Mesendoderm (in vitro differentiated cells): ENCODE measurements at places on chromosomes 3 and 15.

DNA sequence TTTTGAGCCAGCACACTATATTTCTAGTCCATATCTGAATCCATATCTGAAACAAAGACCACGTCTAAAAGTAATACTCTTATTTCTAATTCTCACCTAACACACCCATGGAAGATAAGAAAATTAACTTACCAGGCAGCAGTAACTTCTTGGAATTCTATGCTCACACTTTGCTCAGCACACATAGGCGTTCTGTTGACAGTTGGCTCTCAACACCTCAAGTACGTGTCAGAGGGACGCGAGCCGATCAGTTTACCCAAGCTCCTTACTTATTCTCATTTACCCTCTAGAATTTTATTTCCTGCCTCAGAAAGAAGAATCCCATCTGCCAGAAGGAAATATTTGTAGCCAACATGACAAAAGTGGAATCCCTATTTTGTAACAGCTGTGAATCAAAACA lies 911.9 kb downstream of the FHIT start:
- H3K4me1 ChIP-seq: no peaks in the 10 kb centered on the region
- no peak overlapping the region for H3K4me3 ChIP-seq
- no peak for DNase-seq
- H3K27ac ChIP-seq: no peak overlapping the region

GRCh38 chr3:56052188-56052587 lies 416.1 kb downstream of the ERC2 start:
- DNase-seq: no peak
- peaks cover 9% of the 10 kb centered on the region for H3K4me1 ChIP-seq
- no peaks in the 10 kb centered on the region for H3K27me3 ChIP-seq
- H3K4me3 ChIP-seq: no peak overlapping the region
- H3K27ac ChIP-seq: no peak overlapping the region

- H3K4me1 ChIP-seq: no peaks in the 10 kb centered on the region
- H3K27me3 ChIP-seq: no peaks in the 10 kb centered on the region
- no peak for DNase-seq
- H3K27ac ChIP-seq: no peak overlapping the region
Measured at GRCh38 chr15:97748576-97748975, 211.9 kb upstream of the ARRDC4 start.

- no peak for DNase-seq
- no peaks in the 10 kb centered on the region for H3K36me3 ChIP-seq
- H3K27ac ChIP-seq: no peak overlapping the region
- no peaks in the 10 kb centered on the region for H3K4me1 ChIP-seq
- H3K4me3 ChIP-seq: no peak overlapping the region
- no peaks in the 10 kb centered on the region for H3K27me3 ChIP-seq
Measured at GRCh38 chr3:11291808-11292207, 19.6 kb downstream of the ATG7 start.

DNA sequence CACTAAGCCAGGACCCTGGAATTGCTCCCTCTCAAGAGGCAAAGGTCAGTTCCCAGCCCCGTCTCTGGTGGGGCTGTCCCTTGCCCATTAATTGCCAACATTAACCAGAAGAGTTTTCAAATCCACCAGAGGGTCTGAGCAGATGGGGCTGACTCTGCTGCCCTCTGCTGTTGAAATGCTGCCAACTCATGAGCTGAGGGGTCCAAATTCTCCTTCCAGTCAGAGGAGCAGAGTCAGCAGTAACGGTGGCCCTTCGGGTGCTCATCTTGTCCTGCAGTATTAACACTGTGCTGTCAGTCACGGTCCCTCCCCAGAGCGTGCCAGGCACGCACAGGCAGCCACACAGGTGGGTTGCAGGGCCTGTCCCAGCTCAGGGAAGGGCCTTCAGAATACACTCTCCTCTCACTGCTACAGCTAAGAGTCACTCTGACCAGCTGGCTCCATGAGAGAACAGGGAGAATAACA lies 10.7 kb upstream of the SPTBN5 start:
- no peak overlapping the region for H3K27ac ChIP-seq
- H3K36me3 ChIP-seq: peaks cover 1% of the 10 kb centered on the region
- H3K27me3 ChIP-seq: no peaks in the 10 kb centered on the region

- no peak overlapping the region for H3K27ac ChIP-seq
- H3K36me3 ChIP-seq: no peaks in the 10 kb centered on the region
- no peaks in the 10 kb centered on the region for H3K4me1 ChIP-seq
Measured at GRCh38 chr15:58495891-58496408, 64.2 kb downstream of the LIPC start.

DNA sequence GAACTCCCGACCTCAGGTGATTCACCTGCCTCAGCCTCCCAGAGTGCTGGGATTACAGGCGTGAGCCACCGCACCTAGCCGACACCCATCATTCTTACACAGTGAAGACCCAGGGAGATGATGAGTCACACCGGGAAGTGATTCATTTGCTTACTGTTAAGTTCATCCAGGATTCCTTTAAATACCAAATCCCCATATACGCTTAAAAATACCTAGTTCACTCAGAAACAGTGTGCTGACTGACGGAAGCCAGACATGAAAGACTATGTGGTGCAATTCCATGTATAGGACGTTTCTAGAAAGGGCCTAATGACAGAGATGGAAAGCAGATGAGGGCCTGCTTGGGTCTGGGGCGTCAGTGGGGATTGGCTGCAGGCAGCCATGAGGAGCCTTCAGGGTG lies 75.2 kb downstream of the APBA2 start:
- peak; percentile 16 for DNase-seq
- no peak overlapping the region for H3K4me3 ChIP-seq
- no peaks in the 10 kb centered on the region for H3K27me3 ChIP-seq
- H3K27ac ChIP-seq: no peak overlapping the region

- no peaks in the 10 kb centered on the region for H3K27me3 ChIP-seq
- peaks cover 22% of the 10 kb centered on the region for H3K4me1 ChIP-seq
- H3K4me3 ChIP-seq: peak overlapping the region; percentile 63
- H3K27ac ChIP-seq: no peak overlapping the region
Measured at GRCh38 chr15:90002428-90002844, 1.3 kb downstream of the ZNF710 start.

DNA sequence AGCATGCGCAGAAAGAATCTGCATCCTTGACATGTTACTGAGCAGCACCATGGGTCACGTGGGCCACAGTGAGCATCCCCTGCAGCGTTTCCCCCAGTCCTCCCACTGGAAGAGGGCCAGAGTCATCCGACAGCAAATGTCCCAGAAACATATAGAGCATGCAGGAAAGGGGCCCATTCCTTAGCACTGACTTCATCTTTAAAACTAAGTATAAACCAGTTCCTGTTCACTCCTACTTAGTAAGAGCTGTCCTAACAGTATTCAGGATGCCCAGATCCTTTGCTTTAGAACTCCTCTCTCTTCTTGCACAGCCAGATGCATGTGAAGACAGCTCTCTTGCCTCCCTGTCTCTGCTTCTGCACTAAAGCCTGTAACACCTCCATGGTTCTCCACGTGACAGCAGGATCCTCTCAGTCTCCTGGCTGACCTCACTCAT lies 79.3 kb upstream of the OXTR start:
- no peaks in the 10 kb centered on the region for H3K36me3 ChIP-seq
- no peak overlapping the region for H3K27ac ChIP-seq
- DNase-seq: no peak
- H3K4me3 ChIP-seq: no peak overlapping the region
- H3K27me3 ChIP-seq: no peaks in the 10 kb centered on the region

GRCh38 chr3:81643721-81644120 lies 117.7 kb downstream of the GBE1 start:
- no peaks in the 10 kb centered on the region for H3K36me3 ChIP-seq
- H3K4me1 ChIP-seq: peaks cover 2% of the 10 kb centered on the region
- no peak overlapping the region for H3K4me3 ChIP-seq
- H3K27ac ChIP-seq: no peak overlapping the region
- peak; percentile 40 for DNase-seq
